ENCODE measurements at places on chromosomes 13 and 19.

DNA sequence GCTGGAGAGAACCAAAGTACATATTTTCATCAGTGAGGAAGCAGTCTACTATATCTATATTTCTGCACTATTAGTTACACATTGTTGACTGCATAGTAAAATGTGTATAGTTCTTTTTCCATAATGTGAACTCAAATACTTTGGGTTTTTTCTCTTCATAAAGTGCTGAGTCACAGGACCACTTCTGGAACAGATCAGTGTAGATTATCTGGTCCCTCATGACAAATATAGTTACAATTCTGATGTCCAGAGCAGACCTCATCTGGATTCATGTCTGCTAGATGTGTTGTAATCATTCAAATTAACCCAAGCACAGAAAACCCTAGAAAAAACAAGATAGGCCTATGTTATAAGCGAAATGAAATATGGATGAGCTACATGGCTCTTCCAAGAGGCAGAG lies 171.4 kb downstream of the SUCLA2 start:
- DNase-seq, result no peak

GRCh38 chr19:19466201-19466600 lies 49.1 kb downstream of the TSSK6 start:
- no peak for DNase-seq

DNA sequence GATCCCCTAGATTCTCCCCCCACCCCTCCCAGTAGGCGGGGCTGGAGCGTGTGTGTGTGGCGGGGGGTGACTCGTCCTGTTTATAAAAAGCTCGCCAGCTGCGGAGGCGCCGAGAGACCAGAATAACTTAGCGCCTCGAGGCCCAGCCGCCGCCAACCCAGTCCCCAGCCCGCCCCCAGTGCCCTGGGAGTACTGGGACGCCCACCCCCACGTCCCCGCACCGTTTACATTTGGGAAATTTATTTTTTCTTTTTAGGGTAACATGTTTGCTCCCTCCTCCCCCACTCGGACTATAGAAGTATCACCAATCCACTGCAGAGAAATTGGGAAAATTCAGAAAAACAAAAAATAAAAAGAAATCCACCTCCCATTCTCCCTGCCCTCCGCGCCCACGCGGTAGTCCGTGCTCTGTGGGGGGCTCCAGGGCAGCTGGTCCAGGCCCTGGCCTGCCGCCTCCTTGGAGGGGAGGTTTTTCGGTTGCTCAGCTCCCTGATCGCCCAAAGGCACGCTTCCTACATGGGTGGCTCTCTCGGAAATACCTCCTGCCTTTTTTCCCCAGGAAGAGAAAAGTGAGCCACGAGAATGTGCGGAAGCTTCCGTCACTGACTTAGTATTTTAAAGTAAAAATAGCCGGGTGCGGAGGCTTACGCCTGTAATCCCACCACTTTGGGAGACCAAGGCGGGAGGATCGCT lies 1.5 kb upstream of the RAB3A start:
- peak; percentile 58 for DNase-seq

GRCh38 chr13:68257111-68257842 lies 1027.1 kb upstream of the PCDH9 start:
- no peak for DNase-seq

- no peak for DNase-seq
These were observed 595.4 kb downstream of the DIAPH3 start for GRCh38 chr13:59568306-59568705.

DNA sequence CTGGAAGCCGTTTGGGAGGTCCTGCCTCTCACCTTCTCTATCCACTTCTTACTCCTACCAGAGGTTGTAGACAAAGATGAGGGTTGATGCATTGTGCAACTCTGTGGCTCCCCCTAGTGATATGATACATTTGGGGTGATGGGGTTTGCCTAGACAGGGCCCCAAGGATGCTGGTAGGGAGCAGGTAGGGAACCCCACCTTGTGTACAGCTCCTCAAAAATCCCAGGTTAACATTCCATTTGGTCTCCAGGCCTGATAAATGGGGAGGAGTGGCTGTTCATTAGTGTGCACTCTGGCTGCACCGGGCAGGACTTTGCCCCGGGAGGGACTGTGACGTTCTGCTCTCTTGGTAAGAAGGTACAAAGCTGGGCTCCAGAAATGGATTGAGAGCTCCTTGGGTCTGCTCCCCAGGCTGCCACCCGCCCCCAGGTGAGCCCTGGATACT lies 19.2 kb downstream of the SIGLEC8 start:
- DNase-seq, result peak; percentile 40

- no peak for DNase-seq
These were observed 1447.5 kb downstream of the EFNB2 start for GRCh38 chr13:105087945-105088344.

DNA sequence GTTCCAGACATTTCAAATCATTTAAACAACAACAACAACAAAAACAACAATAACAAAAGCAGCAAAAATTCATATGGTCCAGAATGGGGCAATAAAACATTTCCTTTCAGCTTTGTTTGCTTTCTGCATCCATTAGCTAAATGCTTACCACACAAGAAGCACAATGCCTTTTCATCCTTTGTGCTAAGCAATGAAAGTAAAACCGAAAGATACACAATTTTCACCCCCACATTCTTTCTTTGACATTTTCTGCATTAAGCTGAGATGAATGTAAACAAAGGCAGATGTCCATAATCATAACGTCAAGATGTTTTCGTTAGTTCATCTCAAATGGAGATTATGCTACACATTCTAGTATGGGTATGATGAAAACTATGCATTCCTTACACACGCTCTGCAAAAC lies 568.5 kb downstream of the SLITRK6 start:
- DNase-seq, result no peak
